ENCODE measurements at places on chromosomes 4 and X.

DNA sequence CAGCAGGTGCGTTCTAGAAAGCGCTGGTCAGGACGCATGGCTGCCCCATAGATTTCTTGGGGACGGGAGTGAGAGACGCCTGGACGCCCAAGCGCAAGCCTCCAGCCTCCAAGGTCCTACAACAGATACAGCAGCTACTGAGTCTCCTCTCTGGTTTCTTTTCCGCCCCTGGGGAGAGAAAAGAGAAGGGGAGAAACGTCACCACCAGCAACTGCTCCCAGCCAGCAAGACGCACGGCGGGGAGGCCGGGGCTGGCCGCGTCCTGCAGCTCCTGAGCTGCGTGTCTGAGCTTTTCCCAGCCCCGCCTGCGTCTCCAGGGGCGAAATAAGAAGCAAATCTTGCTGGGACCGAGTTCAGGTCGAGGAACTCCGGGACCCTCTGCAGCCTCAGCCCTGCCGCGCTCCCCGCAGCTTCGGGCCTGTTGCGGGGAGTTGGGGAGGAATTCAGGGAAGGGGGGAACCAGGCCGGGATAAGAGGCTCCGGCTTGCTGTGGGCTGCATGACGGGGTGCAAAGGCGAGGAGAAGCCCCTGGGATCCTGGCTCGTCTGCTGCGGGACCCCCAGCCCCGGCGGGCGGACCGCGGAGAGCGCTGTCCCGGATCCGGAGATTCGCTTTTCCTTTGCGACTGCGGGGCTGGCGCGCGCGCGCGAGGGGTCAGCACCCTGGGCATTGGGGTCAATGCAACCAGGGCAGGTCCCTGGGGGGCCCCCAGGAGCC is 6.8 kb upstream of the SHOX start:
- no peak for DNase-seq

- no peak for DNase-seq
These were observed 819 bp downstream of the NSG1 start for GRCh38 chr4:4387531-4388310.

GRCh38 chr4:6461301-6462165 is 10.9 kb downstream of the PPP2R2C start:
- DNase-seq = no peak

GRCh38 chr4:57243076-57243475 is 132.9 kb upstream of the IGFBP7 start:
- no peak for DNase-seq

DNA sequence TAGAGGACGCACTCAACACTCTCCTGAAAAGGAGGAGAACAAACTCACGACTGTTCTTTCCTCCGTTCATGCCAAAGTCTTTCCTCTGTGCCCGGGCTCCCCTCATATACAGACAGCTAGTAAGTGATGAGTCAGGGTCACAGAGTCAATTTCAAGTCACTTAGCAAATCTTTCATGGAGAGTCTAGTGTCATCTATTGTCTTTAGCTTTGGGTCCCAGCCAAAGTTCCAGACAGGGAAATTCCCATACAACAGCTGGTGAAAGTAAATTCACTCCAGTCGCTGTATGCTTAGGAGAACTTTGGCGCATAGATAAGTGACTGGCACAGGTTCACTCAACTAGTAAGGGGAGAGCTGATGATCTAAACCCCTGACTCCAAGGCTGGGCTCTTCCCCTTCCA is 226.5 kb downstream of the MID1 start:
- no peak for DNase-seq

DNA sequence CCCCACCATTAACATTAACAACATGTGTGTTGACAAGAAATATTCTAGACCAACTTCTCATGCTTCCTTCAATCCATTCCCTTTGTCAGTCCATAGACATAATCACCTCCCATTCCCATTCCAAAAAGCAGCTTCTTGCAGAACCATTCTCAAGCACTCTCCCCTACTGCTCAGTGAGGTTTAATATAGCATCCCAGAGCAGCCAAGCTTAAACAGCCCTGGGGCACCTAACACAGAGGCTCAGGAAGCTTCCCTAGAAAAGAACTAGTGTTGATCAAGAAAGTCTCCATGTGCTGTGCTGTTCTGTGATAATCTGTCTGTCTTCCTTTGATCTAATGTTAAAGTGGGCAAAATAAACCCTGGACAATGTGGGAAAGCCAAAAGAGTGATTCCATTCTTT is 174.2 kb upstream of the NOCT start:
- DNase-seq = no peak

GRCh38 chr4:24980064-24980690 is 50.6 kb downstream of the LGI2 start:
- peak; percentile 24 for DNase-seq

GRCh38 chr4:159768016-159768415 is 665.1 kb downstream of the RAPGEF2 start:
- DNase-seq = no peak

DNA sequence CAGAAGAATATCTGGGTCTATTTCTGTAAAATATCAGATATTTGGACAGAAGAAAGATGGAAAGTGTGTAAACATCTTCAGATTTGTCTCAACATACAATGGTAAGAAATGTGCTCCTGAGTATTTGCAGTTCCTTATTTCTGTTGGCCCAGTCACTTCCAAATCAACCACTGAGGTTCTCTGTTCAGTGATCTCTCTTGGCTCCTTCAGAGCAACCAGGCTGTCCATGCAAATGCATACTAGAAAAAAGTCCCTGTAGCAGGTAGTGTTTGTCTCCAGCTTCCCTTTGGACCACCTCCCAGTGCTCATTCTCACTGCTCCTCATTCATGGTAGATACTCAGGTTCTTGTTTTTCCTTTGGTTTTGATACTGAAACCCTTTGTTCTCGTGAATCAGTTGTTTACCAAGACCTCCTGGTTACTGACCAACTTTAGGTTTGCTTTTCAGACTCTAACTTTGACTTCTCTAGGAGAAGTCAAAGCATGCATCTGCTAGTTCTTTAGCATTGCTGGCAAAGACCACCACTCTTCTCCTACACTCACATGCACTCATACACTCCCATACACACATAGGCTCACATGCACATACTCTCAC is 28.8 kb downstream of the ASIC5 start:
- no peak for DNase-seq

DNA sequence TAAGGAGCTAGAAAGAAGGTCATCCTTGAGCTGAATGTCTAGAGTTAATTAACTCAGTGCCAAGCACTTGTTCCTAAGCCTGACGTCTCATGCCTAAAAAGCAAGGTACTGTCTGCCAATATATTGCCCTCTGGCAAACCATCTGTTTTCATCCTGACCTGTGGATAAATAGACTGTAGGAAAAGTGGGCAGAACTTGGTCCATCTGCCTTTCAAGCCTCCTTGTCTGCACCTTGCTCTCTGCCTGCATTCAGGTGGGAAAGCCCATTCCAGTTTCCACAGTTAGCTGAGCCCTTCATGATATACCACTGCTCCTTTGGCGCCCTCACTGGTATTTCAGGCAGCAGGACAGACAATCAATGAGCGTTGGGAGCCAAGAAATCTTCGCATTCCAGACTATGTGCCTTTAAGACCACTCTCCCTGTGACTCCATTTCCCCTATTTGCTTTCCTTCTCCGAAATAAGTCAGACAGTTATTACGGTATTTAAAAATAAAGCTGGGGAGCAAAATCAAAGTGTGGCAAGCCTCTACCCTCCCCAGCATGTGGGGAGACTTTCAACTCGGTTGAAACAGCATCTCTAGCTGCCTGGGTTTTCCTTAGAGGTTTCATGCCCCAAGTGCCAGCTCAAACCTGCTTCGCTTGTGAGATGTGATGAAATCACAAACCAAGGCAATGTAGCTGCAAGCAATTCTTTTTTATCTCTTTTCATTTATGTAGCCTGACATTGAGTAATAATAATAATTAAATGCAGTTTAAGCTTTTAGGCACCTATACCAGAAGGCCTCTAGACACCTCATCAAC is 2.5 kb upstream of the CCDC149 start:
- DNase-seq = no peak

DNA sequence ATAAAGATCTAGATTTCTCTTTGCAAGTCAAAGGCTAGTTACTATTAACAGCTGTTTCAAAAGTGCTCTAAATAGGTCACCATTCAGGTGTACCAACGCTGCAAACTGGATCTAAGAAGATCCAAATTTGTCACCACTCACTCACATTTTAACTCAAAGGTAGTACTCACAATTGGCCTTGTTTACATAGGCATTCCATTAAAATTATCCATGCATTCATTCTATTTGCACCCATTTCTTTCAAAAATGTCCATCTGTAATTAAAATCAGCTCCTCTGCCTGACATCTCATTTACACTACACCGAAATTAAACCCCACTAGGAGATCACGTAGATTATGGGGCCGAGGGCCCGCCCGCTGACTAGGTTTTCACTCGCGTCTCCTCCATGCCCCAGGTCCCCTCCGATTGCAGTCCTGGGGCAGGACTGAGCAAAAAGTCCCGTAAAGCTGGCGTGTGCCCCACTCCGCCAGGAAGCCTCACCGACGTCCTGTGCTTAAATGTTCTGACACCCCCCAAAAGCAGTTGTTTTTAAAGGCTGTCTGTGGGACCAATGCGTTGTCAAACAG is 1.3 kb upstream of the ING2 start:
- no peak for DNase-seq

GRCh38 chrX:8005678-8006347 is 78.6 kb upstream of the PNPLA4 start:
- DNase-seq = no peak

GRCh38 chr4:6324461-6324998 is 54.9 kb downstream of the WFS1 start:
- DNase-seq = no peak

GRCh38 chr4:144872508-144873225 is 225.3 kb downstream of the ANAPC10 start:
- DNase-seq = no peak

DNA sequence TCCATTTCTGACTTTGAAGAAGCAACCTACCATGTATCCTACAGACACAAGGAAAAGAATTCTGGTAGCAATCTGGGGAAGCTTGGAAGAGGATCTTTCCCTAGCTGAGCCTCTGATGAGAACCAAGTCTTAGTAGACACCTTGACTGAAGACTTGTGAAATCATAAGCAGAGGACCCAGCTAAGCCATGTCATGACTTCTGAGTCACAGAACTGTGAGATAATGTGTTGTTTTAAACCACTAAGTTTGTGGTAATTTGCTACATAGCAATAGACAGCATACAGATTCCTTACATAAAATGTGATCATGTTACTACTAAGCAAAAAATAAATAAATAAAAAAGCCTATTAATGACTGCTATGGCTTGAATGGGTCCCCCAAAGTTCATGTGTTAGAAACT is 71.3 kb upstream of the ANKRD50 start:
- no peak for DNase-seq

- DNase-seq = no peak
These were observed 333.5 kb downstream of the BMPR1B start for GRCh38 chr4:95091272-95091671.

GRCh38 chrX:39421006-39421405 is 619.7 kb downstream of the MID1IP1 start:
- no peak for DNase-seq

DNA sequence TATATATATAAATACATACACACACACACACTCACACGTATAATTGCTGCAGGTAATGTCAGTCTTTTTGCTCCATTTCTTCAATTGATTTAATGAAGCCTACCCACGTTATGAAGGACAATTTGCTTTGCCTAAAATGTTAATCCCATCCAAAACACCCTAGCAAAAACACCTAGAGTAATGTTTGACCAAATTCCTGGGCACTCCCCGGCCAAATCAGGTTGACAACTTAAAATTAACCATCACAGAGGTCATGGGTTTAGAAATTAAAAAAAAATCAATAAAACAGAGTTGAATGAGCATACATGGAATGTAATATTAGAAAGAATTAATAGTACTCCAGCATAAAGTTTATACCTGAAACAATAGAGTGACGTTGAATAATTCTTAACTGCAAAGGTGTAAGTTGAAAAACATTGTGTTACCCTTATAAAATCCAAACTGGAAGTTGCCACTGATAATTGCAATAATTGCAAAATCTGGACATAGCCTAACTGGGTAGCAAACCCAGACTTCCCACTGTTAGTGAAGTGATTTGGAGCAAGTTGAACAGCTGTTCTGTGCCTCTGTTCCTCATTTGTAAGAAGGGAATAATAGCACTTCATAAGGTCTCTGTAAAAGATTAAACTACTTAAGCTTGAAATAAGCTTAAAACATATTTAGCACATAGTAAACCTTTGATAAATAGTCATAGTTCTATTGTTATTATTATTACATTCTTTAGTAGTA is 2120.5 kb downstream of the PCDH7 start:
- DNase-seq = no peak

GRCh38 chr4:149077181-149077580 is 635.0 kb upstream of the NR3C2 start:
- DNase-seq = no peak

DNA sequence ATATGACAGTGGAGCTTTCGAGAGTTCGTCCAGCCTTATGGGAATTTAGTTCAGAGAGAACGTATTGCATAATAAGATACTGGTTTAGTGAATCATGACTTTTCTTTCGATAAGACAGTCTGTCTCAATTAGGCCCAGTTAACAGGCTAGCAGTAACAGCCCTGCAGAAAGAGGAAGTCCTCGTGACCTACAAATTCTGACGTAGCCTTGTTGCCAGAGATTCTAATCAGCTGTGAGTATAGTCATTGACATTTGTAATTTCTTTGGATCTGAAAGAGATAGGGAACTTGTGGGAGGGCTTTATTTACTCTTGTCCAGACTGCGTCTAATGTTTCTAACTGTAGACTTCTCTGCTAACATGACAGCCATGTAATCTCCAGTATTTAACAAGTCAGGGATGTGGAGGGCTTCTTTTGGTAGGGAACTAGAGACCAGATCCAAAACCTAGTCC is 15.8 kb downstream of the ART3 start:
- DNase-seq = no peak

- peak; percentile 1 for DNase-seq
These were observed 50.1 kb upstream of the CLNK start for GRCh38 chr4:10734697-10735096.

DNA sequence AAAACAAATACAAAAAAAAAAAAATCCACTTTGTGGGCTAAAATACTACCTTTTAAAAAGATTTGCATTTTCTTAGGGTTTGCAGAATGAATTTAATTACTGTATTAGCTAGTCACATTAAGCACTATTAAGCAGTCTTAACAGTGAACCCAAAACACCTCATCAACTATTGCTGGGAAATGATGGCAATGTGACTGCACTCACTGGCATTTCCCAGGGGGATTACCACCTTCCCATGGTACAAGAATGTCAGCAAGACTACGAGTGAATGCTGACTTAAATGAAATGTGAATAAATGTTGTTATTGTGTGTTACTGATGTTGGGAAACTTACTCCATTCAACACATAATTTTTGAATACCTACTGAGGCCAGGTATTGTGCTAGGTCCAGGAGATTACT is 10.0 kb upstream of the SLC9B2 start:
- DNase-seq = no peak

- DNase-seq = no peak
These were observed 62.6 kb upstream of the FBXW7 start for GRCh38 chr4:152598454-152598853.

- DNase-seq = no peak
These were observed 289.4 kb downstream of the TRAM1L1 start for GRCh38 chr4:116796022-116796421.
